ENCODE measurements at places on chromosomes 7 and 10.

- peak; percentile 21 for DNase-seq
Observed at GRCh38 chr10:1074748-1075308, 18.6 kb downstream of the WDR37 start.

DNA sequence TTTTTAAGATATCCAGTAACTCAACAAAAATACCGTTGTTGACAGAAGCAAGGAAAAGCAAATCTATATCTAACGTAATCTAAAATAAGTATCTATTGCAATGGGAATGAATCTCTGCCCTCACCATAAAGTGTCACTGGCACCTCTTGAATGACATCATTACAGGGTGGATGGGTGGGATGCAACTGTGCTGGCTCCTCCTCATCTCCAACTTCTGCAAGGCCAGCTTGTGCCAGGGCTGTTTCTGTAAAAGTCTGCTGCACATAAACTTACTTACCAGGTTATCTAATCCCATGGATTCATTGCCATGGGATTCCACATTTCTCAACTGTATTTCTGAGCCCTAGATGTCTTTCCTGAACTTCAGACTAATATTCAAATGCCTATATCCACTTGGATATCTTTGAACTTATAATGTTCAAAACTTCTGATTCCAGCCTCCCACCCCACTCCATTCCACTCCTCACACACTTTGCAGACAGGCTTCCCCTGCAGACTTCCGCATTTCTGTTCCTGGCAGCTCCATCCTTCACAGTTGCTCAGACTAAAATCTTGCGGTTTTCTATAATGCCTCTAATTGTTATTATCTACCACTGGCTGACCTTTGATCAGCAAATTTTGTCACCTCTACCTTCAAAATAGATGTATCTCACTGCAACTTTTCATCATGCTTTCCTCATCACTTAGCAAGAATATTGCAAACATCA is 10.7 kb downstream of the FGL2 start:
- no peak for DNase-seq

DNA sequence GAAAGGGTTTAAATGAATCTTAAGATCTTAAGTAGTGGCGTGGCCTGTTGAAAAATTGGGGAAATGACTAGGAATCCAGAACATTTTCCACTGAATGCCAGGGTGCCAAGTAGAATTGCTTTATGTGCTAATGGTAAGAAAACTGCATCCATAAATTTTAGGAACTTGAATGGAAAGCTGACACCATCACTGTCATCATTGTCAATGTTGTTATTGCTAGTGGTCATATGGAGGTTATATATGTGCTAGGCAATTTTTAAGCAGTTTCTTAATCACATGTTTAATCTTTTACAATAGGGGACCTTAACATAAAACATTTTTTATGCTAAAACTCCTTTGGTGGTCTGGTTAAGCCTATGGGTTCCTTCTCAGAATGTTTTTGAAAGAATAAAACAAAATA is 13.1 kb downstream of the MARCHF5 start:
- no peak for DNase-seq

- DNase-seq: no peak
Observed at GRCh38 chr7:155814316-155815276, 2.3 kb upstream of the SHH start.

DNA sequence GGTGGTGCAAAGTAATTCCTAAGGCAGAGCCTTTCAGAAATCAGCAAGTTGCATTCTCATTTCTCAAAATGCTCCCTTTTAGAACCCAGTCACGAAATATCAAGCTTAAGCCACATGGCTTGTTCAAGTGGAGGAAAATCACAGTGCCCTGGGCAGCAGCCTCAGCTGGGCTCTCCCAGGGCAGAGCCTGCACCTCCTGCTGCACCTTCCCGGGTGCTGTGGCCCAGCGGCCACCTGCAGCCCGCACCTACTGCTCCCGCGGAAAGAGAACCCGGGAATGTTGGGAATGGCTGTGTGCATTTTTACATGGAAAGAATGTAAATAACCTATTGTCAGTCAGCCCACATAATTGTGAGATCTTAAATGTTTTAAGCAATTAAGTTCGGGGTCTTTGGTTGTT is 396.5 kb upstream of the VSTM2A start:
- no peak for DNase-seq

- no peak for DNase-seq
Observed at GRCh38 chr10:72910705-72911104, 17.2 kb downstream of the OIT3 start.

DNA sequence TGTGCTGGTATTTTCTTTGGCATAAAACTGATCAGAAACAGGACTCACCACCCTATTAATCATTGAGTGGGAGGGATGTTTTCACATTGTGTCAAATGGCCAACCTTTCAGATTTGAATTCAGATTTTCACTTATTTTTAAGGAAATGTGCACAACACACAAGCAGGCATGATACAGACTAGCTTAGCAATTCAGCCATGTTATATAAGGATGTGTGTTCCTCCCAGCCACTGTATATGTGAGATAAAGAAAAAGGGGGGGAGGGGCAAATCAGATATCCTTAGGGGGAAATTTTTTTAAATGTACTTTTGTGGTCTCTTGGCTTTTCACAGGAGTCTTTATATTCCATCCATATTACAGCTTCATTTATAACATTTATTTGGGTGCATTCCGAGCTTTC is 3.1 kb downstream of the GAD2 start:
- DNase-seq: no peak

- DNase-seq: no peak
Observed at GRCh38 chr7:25262586-25262985, 34.3 kb upstream of the NPVF start.

DNA sequence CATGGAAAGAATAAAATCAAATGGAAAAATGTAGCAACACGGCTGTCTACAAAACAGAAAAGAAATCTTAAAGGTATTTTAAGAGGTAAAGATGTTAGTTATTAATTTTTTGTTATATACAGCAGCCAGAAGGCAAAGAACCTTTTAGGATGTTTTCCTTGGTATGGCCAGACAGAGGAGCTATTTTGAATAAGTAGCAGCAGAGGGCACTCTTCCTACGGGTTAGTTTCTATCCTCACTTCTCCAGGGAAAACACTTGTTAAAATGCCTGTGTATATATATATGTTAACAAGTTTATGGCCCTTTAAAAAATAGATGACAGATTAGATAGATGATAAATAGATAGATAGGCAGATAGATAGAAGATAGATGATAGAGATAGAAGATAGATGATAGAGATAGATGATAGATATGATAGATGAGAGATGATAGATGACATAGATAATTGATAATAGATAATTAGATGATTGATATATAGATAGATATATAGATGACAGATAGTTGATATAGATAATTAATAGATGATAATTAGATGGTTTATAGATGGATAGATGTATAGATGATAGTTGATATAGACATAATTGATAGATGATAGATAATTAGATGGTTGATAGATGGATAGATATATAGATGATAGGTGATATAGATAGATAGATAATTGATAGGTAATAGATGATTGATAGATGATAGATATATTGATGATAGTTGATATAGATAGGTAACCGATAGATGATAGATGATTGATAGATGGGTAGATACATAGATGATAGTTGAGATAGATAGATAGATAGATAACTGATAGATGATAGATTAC is 57.8 kb upstream of the WIPF3 start:
- DNase-seq: no peak

GRCh38 chr7:100685049-100685605 is 8.9 kb downstream of the GIGYF1 start:
- no peak for DNase-seq

DNA sequence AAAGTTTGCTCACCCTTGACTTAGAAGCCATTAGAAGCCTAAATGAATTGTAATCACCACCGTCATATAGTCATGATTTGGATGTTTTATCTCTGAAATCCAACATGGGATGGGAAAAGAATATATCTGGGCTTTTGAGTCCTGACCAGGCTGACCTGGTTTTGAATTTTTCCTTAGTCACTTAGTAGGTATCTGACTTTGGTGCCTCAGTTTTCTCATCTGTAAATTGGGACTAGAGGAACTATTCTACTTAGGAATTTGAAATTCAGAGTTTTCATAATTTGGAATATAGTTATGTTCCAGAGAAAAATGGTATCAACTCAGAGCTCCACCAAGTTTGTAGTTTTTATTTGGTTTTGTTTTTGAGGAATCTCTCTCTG is 40.9 kb downstream of the SHOC2 start:
- no peak for DNase-seq

GRCh38 chr10:52908478-52908877 is 135.9 kb upstream of the MBL2 start:
- no peak for DNase-seq

GRCh38 chr10:32041290-32042028 is 14.8 kb downstream of the KIF5B start:
- DNase-seq: no peak

DNA sequence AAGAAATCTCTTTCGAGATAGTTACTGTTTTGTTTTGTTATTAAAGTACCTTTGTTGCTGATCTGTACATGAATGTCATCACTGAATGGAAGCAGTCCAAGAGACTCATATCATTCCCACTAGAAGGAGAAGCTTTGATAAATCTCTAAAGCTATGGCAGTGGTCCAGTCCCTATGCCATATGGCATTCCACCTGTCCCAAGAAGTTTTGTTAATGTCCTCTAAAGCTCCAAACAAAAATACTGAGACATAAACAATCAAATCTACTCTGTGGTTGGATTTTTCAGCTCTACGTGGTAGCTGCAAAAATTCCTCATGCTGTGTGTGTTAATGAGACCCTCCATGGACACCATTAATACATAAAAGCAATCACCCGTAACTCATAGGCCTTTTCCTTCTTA is 94.1 kb downstream of the LRRN3 start:
- DNase-seq: no peak

DNA sequence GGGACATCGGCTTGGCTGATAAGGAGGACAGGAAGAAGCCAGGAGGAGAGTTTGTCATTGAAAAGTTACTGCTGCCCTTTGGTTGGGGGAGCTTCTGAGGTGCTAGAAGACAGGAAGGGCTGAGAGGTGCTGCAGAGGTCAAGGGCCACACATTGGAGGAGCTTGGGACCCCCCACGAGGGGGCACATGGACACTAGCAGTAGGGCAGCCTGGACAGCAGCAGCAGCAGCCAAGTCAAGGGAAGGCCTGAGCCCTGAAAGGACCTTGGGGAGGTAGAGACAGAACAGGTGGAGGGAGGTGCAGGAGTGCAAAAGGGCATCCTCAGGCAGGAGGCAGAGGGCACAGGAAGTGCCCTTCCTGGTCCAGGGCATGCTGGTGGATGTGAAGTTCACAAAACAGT is 439.7 kb upstream of the IGFBP3 start:
- no peak for DNase-seq

GRCh38 chr7:55065079-55065478 is 46.3 kb downstream of the EGFR start:
- DNase-seq: no peak

DNA sequence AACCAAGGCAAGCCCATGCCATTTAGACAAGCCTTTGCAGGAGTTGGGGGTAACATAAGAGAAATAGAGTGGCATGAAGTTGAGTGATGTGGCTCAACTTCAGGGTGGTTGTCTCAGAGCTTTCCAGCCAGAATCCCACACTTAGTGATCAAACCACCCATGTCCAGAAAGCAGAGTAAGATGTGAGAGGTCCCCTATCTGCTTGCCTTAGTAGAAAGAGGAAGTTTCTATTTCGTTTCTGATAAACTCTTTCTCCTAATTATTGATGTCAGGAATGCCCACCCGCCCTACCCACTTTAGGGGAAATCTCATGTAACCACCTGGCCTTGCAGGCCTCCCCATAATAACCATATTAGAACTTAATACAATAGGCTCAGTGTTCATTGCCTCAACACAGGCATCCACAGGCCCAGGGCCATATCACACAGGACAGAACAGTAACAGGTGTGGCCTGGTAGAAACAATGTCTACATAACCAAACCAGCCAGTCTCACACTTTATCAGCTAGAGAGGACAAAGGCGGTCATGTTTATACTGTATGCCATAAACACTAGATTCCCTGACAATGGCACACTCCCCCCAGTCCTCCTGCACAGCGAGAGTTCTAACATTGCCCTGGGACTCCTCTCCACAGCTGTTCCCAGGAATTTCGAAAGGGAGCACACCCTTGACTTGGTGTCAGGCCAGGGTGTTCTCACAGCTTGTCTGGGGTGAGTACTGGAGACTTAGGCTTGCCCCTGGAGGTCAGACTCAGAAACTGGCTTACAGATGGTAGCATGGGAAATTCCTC is 364.4 kb downstream of the CXCL12 start:
- DNase-seq: no peak

Data from CD4-positive, alpha-beta T cell treated with Interleukin-21 for 1 hour (primary cell).